Non-pigmented ciliary epithelial cell (primary cell): ENCODE measurements at places on chromosomes 16 and 17.
A peak's percentile ranks its signal among the peaks of the same experiment; 100 is the strongest.

- peak; percentile 19 for DNase-seq
Measured at GRCh38 chr17:58575511-58575910, 61.1 kb upstream of the MTMR4 start.

DNA sequence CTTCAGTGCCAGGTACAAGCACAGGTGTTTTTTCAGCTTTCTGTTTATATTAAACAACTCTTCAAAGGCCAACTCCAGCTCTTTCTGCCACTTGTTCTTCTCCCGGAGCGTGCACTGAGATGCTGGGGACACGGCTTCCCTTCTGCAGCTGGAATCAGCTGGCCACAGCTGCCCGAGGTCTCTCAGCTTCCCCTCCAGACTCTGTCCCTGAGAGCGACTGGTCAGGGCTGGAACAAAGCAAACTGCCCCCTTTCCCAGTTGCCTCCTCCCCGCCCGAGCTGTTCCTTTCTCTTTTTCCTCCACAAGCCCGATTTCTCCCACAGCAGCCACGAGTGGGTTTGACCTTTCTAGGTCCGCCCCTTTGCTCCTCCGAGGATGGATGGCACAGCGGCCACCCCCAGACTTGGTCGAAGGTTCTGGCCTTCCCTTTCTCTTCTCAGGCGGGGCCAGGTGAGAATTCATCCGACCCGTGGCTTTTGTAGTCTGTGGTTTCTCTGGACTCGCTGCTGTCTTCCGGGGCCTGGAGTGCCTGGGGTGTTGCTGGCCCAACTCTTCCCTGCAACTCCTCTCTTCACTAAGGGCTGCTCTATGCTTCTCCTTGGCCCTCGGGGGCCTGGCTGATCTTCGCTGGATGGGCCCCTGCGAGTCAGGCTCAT lies 11.5 kb downstream of the CEP295NL start:
- no peak for DNase-seq

- no peak for DNase-seq
Measured at GRCh38 chr17:57908278-57908677, 46.9 kb downstream of the CUEDC1 start.

DNA sequence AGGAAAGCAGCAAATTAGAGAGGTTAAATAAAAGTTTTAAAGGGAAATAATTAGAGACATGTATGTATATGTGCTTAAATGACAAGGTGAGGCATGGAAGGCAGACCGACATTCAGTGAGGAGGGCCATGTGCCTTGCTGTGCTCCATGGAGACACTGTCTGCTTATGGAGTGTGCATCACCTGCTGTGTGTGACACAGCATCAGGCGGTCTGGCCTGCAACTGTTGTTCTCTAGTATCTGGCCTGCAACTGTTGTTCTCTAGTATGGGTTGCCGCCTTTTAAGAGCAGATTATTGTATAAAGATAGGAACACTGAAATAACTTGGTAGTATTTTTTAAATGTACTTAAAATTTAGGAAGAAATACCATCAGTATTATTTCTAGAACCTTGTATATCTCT lies 225.1 kb downstream of the LGALS9B start:
- no peak for DNase-seq

GRCh38 chr17:3004925-3005324 lies 58.5 kb downstream of the OR1D5 start:
- no peak for DNase-seq

DNA sequence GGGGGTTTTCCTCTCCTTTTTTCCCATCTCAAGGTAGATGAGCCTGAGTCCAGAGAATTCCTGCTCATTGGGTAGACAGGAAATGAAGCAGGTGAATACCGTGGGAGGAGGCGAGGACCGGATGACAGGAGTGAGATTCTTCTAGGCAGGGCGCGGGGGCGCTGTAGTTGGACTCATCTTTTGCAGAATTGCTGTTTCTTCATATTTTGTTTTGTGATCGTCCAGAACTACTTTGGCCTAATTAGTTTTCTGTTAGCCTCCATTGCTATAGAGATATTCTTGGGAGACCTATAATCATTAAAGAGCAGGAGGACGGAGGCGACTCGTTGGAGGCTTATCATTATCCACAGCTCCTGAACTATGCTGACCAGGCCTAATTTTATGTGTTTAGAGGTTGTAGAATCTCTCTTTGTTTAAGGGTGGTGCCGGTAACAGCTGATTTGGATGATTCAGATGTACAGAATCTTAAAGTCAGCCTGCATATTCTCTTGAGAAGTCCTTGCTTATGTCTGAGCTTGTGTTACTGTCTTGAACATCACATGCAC lies 650 bp downstream of the ATP6V0A1 start:
- no peak for DNase-seq

- DNase-seq: no peak
Measured at GRCh38 chr16:14187517-14188338, 116.6 kb downstream of the MRTFB start.
